CD8-positive, alpha-beta memory T cell (primary cell): ENCODE measurements at places on chromosomes 7 and 10. TPM values are rescaled to one million over a fixed set of nuclear protein-coding genes. Genes with fewer than 3 reads are reported as not detected.

DNA sequence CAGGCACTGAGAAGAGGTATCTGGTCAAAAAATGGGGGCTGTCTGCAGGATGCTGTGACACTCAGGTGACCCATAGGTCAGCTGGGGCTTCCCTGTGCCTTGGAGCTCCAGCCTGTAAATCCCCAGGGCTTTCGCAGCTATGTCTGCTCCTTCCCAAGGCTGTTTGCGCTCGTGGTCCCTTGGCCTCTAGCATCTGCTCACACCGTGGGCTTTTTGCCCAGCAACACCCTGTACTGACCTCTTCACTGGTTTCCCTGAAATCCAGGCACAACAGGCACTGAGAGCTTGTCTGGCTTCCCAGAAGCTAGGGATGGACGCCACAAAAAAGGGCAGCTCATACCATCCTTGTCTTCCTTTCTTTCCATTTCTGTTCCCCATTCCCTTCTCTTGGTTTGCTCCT, 280.3 kb upstream of the HABP2 start:
- no peak for DNase-seq

The NKX1-2 gene
- not detected for total RNA-seq

- no peak for DNase-seq
Measured at GRCh38 chr10:112332509-112333228, 41.2 kb upstream of the ACSL5 start.

DNA sequence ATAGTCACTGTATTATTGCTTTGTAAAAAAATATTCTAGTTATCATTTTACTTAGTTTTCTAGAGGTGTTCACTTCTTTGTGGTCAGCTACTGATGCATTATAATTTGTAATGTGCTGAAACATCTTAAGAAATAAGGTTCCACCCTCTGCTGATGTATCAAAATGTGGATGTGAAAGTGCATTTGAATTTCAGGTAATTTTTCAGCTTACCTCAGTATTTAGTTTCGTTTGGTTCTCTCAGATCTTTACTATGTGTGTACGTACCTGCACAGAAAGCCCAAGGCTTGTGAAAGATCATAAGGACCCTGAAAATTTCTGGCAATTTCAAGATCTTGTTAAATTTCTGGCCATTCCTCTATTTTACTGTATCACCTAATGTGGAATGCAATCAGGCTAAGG, 542.3 kb upstream of the TPK1 start:
- DNase-seq = no peak

The CCDC186 gene
- total RNA-seq = 14.0 TPM
